Peyer's patch (tissue), 4 donors: ENCODE measurements at places on chromosomes 2 and 18.

- DNase-seq = no peak
These were observed 3.2 kb upstream of the FEV start for GRCh38 chr2:218988164-218988563.

DNA sequence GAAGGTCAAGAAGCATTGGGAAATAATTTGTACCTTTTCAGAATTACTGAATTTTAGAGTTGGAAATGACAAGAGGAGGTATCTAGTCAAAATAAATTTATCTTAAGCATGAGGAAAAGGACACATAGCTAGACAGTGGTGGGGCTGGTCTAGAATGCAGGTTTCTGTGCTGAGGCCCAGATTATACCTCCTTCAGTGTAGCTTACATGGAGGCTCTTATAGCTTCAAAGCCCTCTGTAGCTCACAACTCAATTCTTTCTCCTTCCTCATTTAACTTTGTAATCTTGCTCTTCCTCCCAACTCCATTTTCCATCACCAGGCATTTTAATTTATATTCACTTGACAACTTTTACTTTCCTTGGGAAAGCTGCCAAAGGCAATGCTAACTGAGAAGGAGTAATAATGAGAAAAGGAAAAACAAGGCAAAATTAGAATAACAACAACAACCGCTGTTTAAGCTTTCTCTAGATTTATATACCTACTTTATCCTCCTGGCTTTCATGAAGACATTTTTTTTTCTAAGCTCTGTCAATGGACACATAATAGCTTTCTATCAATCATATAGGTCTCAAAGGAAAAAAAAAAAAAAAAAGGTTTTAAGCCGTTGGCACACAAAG is 58.5 kb downstream of the CLHC1 start:
- DNase-seq = no peak

DNA sequence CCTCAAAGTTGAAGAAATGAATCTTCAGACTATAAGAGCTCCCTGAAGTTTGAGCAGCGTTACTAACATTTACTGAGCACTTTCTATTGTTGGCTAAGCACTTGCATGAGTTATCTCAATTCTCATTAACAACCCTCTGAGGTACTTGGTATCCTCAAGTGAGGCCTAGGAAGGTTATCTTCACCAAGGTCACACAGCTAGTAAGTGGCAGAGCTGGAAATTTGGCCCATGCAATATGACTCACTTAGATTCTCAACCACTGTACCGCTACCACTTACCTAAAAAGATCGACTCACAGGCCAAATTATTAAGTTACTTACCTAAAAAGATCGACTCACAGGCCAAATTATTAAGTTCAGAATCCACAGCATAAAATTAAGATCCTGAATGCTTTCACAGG is 8.7 kb upstream of the METAP1D start:
- DNase-seq = no peak

- no peak for DNase-seq
These were observed 321.7 kb upstream of the REV1 start for GRCh38 chr2:99811544-99811943.

- DNase-seq = no peak
These were observed 51.5 kb downstream of the SMIM21 start for GRCh38 chr18:75376004-75376403.

- no peak for DNase-seq
These were observed 25.3 kb downstream of the CRIM1 start for GRCh38 chr2:36380624-36381481.

DNA sequence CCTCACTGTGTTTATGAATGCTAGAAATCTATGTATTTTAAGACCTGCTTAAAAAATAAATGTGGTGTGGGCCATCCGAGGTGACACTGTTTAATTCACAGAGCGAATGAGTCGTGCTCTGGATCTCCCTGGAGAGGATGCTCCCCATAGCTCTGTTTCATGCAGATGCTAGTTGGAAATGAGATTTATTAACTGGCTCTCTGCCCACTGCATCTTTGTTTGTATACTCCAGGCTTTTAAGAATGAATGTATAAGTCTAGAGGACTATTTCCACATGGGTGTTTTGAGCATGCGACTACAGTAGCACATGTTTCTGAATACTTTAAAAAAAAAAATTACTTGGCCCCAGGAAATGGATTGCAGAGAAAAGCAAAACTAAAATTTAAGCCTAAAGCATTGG is 3.9 kb downstream of the MAPRE2 start:
- DNase-seq = no peak

GRCh38 chr2:36404318-36404717 is 48.7 kb downstream of the CRIM1 start:
- no peak for DNase-seq

- no peak for DNase-seq
These were observed 2.1 kb downstream of the MDH1 start for GRCh38 chr2:63590626-63591408.

DNA sequence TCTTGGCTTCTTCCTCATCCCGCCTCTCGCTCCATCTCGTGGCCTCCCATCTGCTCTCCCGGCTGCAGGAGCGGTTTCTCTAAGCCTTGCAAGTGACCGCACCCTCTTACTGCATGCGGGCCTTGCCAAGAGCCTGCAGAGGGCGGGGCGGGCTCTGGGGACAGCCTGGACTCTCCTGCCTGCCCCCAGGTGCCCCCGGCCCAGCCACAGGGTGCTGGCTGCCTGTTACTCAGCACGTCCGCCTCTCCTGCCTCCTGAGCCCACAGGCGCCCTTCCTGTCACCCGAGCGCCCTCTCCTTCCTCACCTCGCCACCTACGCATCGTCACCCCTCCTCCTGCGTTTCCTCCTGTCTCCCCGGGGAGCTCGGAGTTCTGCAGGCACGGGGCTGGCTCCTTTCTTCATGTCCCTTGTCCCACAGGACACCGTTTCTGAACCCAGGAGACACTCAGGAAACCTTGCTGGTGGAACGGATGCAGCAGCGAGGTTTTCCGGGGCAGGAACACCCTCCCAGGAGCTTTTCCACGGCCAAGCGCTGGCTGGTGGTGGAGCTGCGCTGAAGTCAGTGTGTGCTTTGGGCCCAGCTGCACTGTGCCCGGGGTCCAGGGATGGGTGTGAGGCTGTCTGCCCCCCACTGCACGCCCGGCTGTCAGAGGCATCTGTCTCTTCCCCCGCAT is 28.5 kb downstream of the HPCAL1 start:
- peak; percentile 87 for DNase-seq

DNA sequence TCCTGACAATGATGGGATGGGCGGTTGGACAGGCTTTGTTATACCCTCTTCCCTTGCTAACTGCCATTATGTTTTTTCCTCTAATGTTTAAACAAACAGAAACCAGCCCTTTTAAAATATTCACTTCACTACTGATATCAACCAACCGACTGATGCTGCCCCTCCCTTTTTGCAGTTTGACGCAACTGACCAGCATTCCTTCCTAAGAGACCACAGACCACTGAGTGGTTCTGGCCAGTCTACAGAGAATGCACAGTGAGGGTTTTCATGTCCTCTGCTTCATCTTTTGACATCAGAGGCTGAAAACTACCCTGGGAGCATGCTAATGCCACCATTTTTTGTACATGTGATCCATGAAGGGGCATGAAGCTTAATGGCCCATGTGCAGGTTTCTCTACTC is 85.3 kb downstream of the CYP26B1 start:
- DNase-seq = no peak

- DNase-seq = no peak
These were observed 751.1 kb upstream of the FANCL start for GRCh38 chr2:58992062-58992706.
